Right lung (tissue), 10 donors: ENCODE measurements at places on chromosomes 16 and 17.

DNA sequence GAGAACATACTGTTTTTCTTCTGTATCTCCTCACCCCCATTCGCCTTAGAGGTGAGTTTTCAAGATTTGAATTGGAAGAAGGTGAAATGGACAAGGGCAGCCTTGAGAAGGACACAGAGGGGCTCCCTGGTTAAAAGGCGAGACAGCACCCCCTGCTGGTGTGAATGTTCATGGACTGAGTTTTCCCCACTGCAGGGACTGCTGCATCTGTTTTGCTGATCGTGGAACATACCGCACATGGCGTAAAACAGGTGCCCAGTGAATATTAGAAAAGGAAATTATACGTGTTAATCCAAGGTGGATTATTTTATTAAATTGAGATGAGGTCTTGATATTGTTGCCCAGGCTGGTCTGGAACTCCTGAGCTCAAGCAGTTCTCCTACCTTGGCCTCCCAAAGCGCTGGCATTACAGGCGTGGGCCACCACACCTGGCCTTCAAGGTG is 54.5 kb downstream of the NDE1 start:
- DNase-seq, result peak; percentile 20

DNA sequence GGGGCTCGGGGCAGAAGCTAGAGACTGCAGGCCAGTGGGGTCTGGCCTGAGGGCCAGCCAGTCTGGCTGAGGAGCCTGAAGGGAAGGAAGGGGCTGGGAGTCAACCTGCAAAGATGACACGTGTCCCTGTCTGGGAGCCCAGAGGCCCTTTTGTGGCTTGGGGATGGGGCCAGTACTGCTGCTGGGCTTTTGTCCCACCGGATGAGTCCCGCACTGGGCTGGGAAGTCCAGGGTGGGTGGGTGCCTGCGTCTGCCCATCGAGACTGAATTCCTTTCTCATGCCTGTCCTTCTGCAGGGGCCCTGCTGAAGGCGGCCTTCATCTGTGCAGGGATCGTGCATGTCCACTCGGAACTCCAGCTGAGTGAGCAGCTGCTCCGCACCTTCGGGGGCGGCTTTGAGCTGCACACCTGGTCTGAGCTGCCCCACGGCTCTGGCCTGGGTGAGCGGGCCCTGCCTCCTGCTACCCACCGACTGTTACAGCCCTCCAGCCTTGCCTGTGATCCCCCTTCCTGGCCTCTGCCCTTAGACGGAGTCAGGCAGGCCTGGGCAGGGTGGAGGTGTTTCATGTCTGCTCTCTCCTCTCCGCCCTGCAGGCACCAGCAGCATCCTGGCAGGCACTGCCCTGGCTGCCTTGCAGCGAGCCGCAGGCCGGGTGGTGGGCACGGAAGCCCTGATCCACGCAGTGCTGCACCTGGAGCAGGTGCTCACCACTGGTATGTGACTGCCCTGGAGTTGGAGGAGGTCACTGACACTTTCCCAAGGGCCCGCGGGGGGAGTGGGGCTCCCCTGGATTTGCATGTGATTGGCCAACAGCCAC is 20.9 kb downstream of the FCSK start:
- DNase-seq, result no peak

GRCh38 chr17:35453171-35453570 is 4.6 kb upstream of the SLFN13 start:
- DNase-seq, result no peak

DNA sequence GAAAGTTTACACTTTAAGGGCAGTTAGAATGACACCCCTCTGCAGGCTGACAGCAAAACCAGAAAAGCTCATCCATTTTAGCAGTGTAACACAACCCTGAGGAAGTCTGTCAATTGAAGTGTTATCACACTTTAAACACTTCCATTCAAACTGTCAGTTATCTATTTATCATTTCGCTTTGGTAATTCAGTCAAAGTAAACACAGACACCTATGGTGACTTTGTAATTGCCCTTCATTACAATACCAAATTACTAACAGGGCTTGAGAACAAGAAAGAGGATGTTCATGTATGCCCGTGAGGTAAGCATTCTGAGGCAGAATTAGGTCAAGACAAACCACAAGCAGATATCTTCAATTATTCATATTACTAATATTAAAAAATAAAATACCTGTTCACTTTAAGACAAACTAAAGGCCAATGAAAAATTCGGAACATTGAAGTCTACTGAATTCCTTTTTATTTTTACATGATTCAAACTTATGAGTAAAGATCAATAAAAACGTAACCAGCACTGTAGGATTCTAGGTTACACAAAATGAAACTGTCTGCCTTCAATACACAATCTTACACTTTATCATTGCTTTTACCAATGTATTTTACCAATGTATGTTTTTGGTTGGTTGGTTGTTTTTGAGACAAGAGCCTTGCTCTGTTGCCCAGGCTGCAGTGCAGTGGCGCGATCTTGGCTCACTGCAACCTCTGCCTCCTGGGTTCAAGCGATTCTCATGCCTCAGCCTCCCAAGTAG is 57.1 kb downstream of the BRIP1 start:
- no peak for DNase-seq

GRCh38 chr17:9382626-9383025 is 193.0 kb downstream of the STX8 start:
- DNase-seq, result no peak

- no peak for DNase-seq
Measured at GRCh38 chr16:70476272-70477020, 22.1 kb downstream of the FCSK start.

DNA sequence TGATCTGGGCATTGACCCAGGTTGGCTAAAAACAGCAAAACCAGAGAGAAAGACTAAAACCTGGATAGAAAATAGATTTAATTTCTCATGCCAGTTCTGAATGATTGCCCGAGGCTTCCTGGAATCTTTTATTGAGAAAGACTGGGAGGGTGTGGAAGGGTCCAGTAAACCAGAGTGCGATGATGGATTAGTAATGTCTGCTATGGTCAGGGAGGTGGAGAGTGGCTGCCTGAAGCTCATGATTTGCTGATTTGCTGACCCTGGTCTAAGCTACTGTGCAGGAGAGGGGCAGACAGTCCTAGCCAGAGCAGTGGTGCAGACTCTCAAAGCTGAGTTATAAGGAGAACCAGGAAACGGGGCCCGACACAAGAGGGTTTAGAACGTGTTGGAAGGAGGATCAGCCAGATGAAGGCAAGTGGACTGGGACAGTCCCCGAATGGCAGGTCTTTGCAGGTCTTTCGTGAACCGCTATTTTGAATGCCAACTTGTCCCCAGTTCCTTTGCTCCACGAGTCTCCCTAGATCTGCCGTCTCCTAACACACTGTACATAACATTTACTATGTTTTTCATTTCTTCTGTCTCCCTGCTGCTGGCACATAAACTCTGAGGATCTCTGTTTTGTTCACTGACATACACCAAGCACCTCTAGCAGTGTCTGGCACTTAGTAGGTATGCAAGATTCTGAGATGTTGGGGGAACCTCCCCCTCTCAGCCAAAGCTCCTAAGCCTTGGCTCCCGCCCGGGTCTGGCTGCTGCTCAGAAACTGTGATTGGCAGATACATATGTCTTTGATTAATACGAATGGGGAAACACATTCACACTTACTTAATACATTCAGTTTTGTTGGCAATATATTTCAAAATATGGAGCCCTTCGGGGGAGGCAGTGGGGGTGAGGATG is 237.3 kb upstream of the TNRC6C start:
- DNase-seq, result no peak
